ENCODE measurements at places on chromosomes 6 and 20. TPM values are rescaled to one million over a fixed set of nuclear protein-coding genes. Genes with fewer than 3 reads are reported as not detected.

- DNase-seq, result no peak
Measured at GRCh38 chr20:34246126-34246626, 5.0 kb downstream of the ASIP start.

DNA sequence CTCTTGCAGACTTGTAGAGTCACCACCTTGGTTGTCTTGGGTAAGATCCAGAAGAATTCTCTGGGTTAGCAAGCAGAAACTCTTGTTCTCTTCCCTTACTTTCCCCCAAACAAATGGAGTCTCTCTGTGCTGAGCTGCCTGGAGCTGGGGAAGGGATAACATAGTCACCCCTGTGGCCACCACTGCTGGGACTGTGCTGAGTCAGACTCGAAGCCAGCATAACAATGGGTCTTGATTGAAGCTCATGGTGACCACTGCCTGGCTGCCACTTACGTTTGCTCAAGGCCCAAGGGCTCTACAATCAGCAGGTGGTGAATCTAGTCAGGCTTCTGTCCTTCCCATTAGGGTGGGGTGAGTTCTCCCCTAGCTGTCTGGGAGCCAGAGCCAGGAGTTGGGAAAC lies 15.4 kb upstream of the ERVFRD-1 start:
- no peak for DNase-seq

- DNase-seq, result no peak
Measured at GRCh38 chr6:157047951-157048350, 270.8 kb downstream of the ARID1B start.

The TCEA2 gene
- 33.1 TPM for total RNA-seq

The SOBP gene
- 13.3 TPM for total RNA-seq

Measured in vagina (tissue), 2 donors.